ENCODE measurements at places on chromosomes 7 and 10. TPM values are rescaled to one million over a fixed set of nuclear protein-coding genes. Genes with fewer than 3 reads are reported as not detected.

The JAKMIP3 gene
- not detected for total RNA-seq

The DPYSL4 gene
- total RNA-seq: not detected

The CTNNA3 gene
- total RNA-seq: not detected

The TYW1B gene
- 9.8 TPM for total RNA-seq

The CUBN gene
- total RNA-seq: 0.09 TPM

The SLC29A4 gene
- total RNA-seq: 1.2 TPM

The C7orf25 gene
- 4.4 TPM for total RNA-seq

The KCNMA1 gene
- 0.27 TPM for total RNA-seq

- no peak overlapping the region for H3K4me3 ChIP-seq
- H3K36me3 ChIP-seq: no peaks in the 10 kb centered on the region
- DNase-seq: no peak
These were observed 138.1 kb downstream of the RALA start for GRCh38 chr7:39761449-39761848.

GRCh38 chr10:119209736-119210355 lies 2.5 kb downstream of the GRK5 start:
- peaks cover 8% of the 10 kb centered on the region for H3K4me1 ChIP-seq
- H3K27ac ChIP-seq: no peak overlapping the region
- H3K36me3 ChIP-seq: no peaks in the 10 kb centered on the region

DNA sequence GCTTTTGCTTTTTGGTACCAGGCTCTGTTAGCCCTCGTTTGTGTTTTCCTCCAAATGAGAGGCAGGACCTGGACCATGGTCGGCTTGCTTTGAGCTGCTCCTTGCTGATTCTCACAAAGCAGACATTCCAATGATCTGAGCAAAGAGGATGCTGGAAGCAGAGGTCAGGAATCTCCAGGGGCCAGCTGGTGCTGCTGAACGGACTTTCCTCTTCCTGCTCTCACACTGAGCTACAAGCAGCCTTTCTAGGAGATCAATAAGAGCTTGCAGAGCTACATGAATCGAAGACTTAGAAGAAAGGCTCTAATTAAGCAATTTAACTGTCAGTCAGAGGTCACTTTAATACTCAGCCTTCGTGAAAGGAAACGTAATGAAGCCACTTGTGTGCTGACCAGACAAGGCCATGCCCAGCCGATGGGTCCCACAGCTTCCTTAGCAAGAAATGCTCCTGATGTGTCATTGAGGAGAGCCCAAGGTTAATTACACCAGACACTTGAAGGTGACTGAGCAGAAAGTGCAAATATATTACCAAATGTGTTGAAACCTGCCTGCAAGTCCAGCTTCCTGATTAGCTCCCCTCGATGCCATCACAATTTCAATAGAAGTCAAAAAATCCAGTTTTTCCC lies 151.3 kb upstream of the RSU1 start:
- no peaks in the 10 kb centered on the region for H3K27me3 ChIP-seq
- no peaks in the 10 kb centered on the region for H3K36me3 ChIP-seq
- H3K4me1 ChIP-seq: peaks cover 8% of the 10 kb centered on the region
- H3K4me3 ChIP-seq: no peak overlapping the region
- DNase-seq: no peak

DNA sequence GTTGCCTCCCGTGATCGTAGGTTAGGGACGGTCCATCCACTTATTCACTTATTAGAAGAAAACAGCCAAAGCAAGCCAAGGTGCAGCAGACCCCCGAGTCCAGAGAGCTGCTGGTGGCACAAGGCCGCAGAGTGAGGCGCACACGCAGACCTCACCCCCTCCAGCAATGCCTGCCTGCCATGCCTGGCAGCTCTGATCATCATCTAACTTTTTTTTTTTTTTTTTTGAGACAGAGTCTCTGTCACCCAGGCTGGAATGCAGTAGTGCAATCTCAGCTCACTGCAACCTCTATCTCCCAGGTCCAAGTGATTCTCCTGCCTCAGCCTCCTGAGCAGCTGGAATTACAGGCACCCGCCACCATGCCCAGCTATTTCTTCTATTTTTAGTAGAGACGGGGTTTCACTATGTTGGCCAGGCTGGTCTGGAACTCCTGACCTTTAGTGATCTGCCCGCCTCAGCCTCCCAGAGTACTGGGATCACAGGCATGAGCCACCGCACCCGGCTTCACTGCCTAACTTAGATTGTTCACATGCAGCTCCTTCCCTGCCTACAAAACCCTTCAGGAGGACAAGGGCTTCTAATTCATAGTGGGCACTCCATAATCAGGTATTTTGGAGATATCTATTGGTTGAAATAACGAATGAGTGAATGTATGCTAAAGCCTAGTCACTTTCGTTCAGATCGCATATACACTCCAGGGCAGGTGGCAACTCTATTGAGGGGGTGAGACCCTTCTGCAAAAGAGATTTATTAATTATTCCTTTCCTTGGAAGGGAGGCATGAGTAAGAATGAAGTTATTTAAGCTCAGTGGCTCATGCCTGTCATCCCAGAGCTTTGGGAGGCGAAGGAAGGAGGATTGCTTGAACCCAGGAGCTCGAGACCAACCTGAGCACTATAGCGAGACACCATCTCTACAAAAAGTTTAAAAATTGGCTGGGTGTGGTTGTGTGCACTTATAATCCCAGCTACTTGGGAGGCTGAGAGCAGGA lies 15.9 kb downstream of the TRIM56 start:
- peaks cover 44% of the 10 kb centered on the region for H3K4me1 ChIP-seq
- H3K4me3 ChIP-seq: no peak overlapping the region
- H3K27ac ChIP-seq: peak overlapping the region; percentile 81
- no peaks in the 10 kb centered on the region for H3K36me3 ChIP-seq
- no peak for DNase-seq

- H3K36me3 ChIP-seq: no peaks in the 10 kb centered on the region
- no peak overlapping the region for H3K4me3 ChIP-seq
- peaks cover 35% of the 10 kb centered on the region for H3K27me3 ChIP-seq
- DNase-seq: no peak
- H3K4me1 ChIP-seq: no peaks in the 10 kb centered on the region
- no peak overlapping the region for H3K27ac ChIP-seq
These were observed 8.2 kb upstream of the CXCL12 start for GRCh38 chr10:44393051-44393630.

DNA sequence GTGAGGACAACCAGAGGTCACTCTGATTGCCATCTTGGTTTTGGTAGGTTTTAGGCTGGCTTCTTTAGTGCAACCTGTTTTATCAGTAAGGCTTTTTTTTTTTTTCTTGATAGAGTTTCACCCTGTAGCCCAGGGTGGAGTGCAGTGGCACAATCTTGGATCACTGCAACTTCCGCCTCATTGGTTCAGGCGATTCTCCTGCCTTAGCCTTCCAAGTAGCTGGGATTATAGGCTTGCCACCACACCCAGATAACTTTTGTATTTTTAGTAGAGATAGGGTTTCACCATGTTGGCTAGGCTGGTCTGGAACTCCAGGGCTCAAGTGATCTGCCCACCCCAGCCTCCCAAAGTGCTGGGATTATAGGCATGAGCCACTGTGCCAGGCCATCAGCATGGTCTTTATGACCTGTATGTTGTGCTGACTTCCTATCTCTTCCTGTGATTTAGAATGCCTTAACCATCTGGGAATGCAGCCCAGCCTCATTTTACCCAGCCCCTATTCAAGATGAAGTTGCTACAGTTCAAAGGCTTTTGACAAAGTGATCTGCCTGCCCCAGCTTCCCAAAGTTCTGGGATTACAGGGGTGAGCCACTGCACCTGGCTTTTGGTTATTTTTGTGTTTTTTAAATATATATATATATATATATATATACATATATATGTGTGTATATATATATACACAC lies 7.0 kb upstream of the ZNF425 start:
- H3K27me3 ChIP-seq: no peaks in the 10 kb centered on the region
- H3K4me3 ChIP-seq: no peak overlapping the region
- H3K27ac ChIP-seq: no peak overlapping the region
- H3K4me1 ChIP-seq: peaks cover 6% of the 10 kb centered on the region
- H3K36me3 ChIP-seq: peaks cover 29% of the 10 kb centered on the region

GRCh38 chr7:40883826-40884225 lies 749.0 kb downstream of the SUGCT start:
- no peaks in the 10 kb centered on the region for H3K4me1 ChIP-seq
- H3K27me3 ChIP-seq: no peaks in the 10 kb centered on the region
- no peak overlapping the region for H3K4me3 ChIP-seq
- H3K27ac ChIP-seq: no peak overlapping the region
- DNase-seq: no peak

- H3K36me3 ChIP-seq: peaks cover 25% of the 10 kb centered on the region
- H3K4me1 ChIP-seq: peaks cover 85% of the 10 kb centered on the region
- no peaks in the 10 kb centered on the region for H3K27me3 ChIP-seq
These were observed 4.3 kb downstream of the KCNH2 start for GRCh38 chr7:150973571-150974451.

GRCh38 chr7:156466272-156466671 lies 174.3 kb upstream of the RNF32 start:
- H3K4me3 ChIP-seq: no peak overlapping the region
- DNase-seq: no peak
- H3K4me1 ChIP-seq: peaks cover 6% of the 10 kb centered on the region
- no peaks in the 10 kb centered on the region for H3K36me3 ChIP-seq
- H3K27ac ChIP-seq: no peak overlapping the region

GRCh38 chr10:56622335-56622973 lies 261.4 kb upstream of the ZWINT start:
- no peaks in the 10 kb centered on the region for H3K4me1 ChIP-seq
- H3K27ac ChIP-seq: no peak overlapping the region
- no peaks in the 10 kb centered on the region for H3K36me3 ChIP-seq
- no peak overlapping the region for H3K4me3 ChIP-seq
- no peak for DNase-seq

- no peak for DNase-seq
- no peak overlapping the region for H3K27ac ChIP-seq
- no peaks in the 10 kb centered on the region for H3K4me1 ChIP-seq
- H3K4me3 ChIP-seq: no peak overlapping the region
These were observed 165.7 kb upstream of the GNAI1 start for GRCh38 chr7:79968894-79969293.

DNA sequence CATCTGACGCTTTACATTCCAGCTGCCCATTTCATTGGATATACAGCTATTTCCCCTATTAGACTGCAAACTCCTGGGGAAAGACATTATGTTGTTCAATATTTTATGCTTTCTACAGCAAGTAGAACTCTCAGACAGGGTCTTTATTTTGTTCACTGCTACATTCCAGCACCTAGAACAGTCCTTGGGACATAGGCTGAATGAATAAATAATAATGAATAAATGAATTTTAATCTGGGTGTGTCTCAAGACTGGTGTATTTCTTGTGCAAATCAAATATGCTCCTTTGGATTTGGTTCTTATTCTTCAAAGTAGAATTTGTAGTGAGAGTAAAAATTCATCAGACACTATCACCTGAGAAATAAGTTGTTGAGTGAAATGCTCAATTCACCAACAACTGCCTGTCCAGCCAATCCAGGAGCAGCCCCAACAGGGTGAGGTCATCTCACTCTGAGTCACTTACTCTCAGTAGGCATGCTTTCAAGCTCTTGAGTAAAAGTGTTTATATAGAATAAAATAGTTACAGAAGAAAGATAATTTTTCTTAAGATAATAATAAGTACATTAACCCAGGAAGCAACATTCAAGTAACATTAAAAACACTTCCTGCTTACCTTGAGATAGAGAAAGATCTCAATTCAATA lies 287.5 kb upstream of the NPVF start:
- DNase-seq: no peak
- H3K27ac ChIP-seq: no peak overlapping the region
- H3K27me3 ChIP-seq: peaks cover 22% of the 10 kb centered on the region
- H3K4me3 ChIP-seq: no peak overlapping the region
- no peaks in the 10 kb centered on the region for H3K36me3 ChIP-seq

DNA sequence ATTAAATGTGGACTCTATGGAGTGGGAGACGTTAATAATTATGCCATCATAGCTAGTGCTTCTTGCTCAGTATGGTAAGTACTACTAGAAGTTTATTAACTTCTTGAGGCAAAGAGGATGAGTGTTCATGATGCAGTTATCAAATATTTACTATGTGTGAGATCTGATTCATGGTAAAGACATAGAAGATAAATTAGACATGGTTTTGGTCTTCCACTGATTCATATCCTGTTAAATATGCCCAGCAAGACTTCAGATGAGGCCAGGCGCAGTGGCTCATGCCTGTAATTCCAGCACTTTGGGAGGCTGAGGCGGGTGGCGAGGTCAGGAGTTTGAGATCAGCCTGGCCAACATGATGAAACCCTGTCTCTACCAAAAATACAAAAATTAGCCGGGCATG lies 547.1 kb upstream of the ANKRD30A start:
- no peak overlapping the region for H3K4me3 ChIP-seq
- H3K36me3 ChIP-seq: no peaks in the 10 kb centered on the region
- H3K27me3 ChIP-seq: no peaks in the 10 kb centered on the region
- H3K4me1 ChIP-seq: no peaks in the 10 kb centered on the region
- no peak overlapping the region for H3K27ac ChIP-seq

DNA sequence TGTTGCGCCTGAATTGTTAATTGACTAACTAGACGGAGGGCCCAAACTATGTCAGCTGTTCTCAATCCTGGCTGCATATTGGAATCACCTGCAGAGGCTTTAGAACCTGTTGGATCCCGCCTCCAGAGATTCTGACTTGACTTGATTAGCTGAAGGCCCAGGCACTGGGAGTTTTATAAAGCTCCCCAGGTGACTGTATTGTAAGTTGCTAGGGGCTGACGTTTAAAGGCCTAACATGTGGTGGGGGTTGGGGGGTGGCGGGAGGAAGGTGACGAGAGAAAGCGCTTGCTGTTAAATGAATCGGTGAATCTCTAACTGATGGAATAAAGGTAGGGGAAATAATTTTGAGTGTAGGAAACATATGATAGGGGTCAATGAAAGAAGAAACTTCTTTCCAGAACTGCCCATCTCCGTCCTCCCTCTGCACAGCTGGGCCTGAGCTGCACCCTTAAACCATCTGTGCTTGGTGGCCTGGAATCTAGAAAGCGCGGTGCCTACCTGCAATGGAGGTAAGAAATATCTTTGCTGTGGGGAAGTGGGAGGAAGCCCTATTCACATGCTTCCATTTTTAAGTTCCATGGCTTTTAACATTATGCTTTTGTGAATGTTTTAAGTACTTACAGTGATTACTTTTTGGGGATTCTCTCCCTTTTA lies 225.0 kb upstream of the FAM3C start:
- H3K4me3 ChIP-seq: no peak overlapping the region
- DNase-seq: peak; percentile 5
- no peak overlapping the region for H3K27ac ChIP-seq
- H3K36me3 ChIP-seq: no peaks in the 10 kb centered on the region
- H3K4me1 ChIP-seq: peaks cover 2% of the 10 kb centered on the region

DNA sequence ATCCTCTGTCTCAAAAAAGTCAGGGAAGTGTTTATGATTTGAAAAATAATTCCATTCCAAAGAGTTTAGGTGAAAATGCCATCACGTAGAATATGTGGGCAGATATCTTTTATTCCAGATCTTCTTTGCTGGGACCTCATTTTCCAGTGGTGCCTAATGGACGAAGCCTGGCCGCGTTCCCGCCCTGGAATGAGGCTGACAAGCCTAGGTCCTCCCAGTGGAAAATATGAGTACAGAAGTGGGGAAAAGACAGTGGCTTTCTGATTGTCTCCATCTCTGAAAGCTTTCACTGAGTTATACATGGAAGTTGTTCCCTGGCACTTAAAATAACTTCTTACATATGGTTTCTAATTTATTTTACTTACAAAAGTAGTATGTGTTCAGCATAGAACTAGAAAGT lies 139.4 kb downstream of the TACC2 start:
- no peak overlapping the region for H3K27ac ChIP-seq
- H3K4me3 ChIP-seq: no peak overlapping the region
- no peaks in the 10 kb centered on the region for H3K4me1 ChIP-seq
- no peak for DNase-seq
- H3K27me3 ChIP-seq: peaks cover 2% of the 10 kb centered on the region
- H3K36me3 ChIP-seq: no peaks in the 10 kb centered on the region
